Endothelial cell of umbilical vein (primary cell): ENCODE measurements at places on chromosomes 5 and 9.
A peak's percentile ranks its signal among the peaks of the same experiment; 100 is the strongest.

DNA sequence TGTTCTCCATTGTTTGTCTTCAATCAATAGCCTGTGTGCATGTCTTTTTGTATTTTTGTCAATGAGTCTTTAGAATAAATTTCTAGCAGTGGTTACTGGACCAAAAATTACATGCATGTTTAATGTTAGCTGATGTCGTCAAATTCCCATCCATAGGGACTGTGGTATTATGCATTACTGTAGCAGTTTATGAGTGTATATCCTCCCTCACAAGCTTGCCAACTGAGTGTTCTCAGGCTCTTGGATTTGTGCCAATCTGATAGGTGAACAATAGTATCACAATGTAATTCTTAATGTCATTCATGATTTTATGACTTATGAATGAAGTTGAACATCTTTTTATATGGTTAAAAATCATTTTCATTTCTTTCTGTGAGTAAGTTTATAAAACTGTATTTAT, 13.0 kb downstream of the SNX24 start:
- DNase-seq, result peak; percentile 92

- DNase-seq, result peak; percentile 94
Measured at GRCh38 chr9:35771534-35771933, 17.5 kb upstream of the MSMP start.

DNA sequence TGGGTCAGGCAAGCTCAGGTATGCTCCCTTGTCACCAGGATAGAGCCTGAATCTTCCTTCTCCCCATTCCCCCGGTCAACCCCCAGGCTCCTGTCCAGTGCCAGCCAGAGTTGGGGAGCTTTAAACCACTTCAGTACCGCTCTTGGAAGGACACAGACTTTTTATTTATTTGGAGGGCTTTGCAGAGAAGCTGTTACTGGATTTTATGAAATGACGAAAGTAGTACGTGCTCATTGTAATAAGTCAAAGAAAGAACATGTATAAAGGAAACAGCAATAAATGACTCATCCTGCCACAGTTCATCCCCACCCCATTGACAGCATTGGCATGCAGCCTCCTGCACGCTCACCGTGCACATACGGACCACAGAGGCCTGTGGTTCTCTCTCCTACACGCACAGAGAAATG, 230.3 kb downstream of the AUH start:
- DNase-seq, result peak; percentile 72

GRCh38 chr5:156934450-156935211, 28.4 kb downstream of the TIMD4 start:
- DNase-seq, result no peak

DNA sequence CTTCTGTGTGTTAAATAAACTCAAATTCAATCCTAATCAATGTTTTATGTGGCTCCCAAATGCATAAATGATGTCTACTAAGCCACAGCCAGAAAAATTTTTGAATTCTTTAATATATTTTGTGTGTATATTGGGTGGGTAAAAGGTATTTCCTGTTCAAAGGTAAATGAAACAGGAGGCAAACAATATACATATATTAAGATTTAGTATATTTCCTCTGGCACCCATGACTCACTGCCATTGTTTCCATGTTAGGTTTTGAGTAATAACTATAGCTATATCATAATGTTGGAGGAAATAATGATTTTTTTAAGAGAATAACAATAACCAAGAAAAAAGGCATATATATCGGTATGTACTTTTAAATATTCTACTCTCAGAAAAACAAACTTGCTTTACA, 1071.9 kb upstream of the CDH10 start:
- no peak for DNase-seq
